Right atrium auricular region (tissue), 2 donors: ENCODE measurements at places on chromosomes 12 and 14. TPM values are rescaled to one million over a fixed set of nuclear protein-coding genes. Genes with fewer than 3 reads are reported as not detected.

DNA sequence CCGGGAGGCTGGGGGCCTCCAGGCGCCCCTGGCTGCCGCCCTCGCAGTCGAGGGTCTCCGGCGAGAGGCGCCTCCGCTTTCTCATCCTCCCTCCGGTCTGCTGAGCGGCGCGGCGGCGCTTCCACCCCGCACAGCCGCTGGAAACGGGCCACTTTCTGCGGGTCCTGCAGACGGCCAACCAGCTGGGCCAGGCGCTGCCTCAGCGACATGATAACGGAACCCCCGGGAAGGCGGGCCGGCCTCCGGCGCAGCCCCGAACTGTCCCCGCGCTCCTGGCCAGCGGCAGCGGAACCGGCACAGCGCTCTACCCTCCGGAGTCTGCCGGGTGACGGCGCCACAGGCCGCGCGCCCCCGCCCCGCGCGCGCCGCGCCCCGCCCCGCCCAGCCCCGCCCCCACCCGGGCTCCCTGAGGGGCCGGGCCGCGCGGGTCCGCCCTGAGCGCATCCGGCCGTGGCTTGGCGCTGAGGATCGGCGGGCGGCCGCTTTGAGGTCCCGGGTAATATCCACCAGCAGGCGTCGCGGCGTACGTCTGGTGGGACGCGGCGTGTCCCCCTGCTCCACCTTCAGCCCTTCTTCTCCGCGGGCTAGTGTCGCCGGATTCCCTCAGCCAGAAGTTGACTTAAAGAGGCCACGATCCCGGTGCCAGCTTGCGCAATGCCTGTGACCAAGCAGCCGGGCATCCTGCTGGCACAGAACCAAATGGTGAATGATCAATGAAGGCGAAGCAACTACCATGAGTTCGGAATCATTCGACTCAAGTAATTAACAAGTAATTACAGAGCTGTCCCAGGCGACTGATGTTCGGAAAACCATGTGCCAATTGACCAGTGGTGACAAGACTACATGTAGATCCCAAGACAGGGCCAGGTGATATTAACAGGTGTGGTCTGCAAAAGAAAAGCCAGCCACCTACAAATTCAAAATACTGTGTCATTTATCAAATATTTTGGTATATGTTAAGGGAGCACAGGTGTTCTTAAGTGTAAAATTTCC lies at the start of gene SGPP1:
Gene SGPP1 (minus strand): TSS at position 330 of the 993 bp plus-strand sequence. CDS start 121 bp downstream, at position 209.
- H3K27me3 ChIP-seq, result no peaks in the 10 kb centered on the region
- H3K4me3 ChIP-seq, result peak within 1 kb of the TSS; percentile 97
- H3K4me1 ChIP-seq, result peaks cover 24% of the 10 kb centered on the region
- peak within 1 kb of the TSS; percentile 90 for H3K27ac ChIP-seq

GRCh38 chr12:92668739-92669138 lies 34.0 kb upstream of the PLEKHG7 start:
- H3K27me3 ChIP-seq, result no peaks in the 10 kb centered on the region
- no peak for DNase-seq
- H3K4me3 ChIP-seq, result no peak overlapping the region
- no peak overlapping the region for H3K27ac ChIP-seq

DNA sequence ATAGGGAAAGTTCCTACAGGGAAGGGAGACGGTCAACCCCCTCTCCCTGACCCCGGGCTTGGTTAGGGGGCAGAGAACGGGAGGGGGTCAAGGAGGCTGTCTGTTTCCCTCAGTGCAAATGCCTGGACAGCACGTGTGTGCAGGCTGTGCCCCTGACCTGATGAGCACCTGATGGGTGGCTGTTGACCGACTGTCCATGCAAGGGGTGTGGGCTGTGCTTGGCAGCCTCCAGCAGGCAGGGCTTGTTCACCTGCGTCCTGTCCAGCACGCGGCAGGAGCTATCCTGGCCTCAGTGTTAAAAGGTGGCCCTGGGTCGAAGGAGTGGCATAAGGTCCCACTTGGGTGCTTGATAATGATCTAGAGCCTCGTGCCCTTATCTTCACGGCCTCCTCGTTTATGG lies 221.0 kb downstream of the CACNA1C start:
- no peaks in the 10 kb centered on the region for H3K36me3 ChIP-seq
- no peaks in the 10 kb centered on the region for H3K4me1 ChIP-seq
- H3K27ac ChIP-seq, result peak overlapping the region; percentile 54
- no peak for DNase-seq

DNA sequence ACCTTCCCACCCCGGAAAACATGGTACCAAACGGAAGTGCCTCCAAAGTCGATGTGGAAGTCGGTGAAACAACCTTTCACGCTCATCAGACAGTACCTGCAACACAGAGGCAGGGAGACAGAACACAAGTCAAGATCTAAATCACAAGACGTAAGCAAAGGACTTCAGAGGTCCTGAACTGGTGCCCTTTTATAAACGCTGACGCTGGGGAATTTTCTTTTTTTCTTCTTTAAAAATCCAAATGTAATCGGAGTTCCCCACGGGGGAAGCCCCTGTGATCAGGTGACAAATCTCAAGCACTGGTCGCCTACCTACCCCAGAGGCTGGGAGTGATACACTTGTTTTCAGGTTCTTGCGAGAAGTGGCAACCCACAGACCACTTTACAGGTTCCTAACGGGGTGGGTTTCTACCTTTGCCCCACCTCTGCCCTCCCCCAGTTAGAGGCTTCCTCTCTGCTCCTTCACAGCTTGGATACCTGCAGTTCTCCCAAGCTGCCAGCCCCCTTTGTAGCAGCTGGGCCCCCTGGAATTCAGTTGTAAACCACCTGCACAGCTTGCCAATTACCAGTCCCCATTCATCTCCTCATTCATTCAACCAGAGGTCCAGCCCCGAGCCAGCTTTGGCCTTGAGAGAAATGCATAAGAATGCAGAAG lies 46.2 kb downstream of the KDM2B start:
- H3K4me3 ChIP-seq, result no peak overlapping the region
- H3K4me1 ChIP-seq, result no peaks in the 10 kb centered on the region
- H3K36me3 ChIP-seq, result no peaks in the 10 kb centered on the region
- no peaks in the 10 kb centered on the region for H3K27me3 ChIP-seq
- DNase-seq, result no peak

DNA sequence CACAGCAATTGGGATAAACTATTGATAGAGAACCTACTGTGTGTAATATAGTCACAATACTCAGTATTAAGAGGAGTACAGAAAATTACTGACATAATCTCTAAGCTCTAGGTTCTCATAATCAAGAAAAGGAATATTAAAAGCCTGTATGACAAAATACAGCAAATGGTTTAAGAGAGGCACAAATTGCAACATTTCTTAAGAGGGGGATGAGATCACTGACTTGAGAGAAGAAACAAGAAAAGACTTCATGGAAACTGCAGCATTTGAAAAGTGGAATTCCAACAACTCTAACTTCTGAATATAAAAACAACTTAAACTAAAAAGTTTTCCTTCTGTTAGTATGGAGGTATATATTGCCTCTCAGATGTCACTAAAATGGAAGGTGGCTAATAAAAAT lies 89.7 kb downstream of the NUMB start:
- no peak for DNase-seq
- H3K27ac ChIP-seq, result no peak overlapping the region
- H3K4me3 ChIP-seq, result no peak overlapping the region
- no peaks in the 10 kb centered on the region for H3K4me1 ChIP-seq
- H3K27me3 ChIP-seq, result no peaks in the 10 kb centered on the region
- no peaks in the 10 kb centered on the region for H3K36me3 ChIP-seq

- H3K4me3 ChIP-seq, result no peak overlapping the region
- H3K27ac ChIP-seq, result no peak overlapping the region
- H3K4me1 ChIP-seq, result peaks cover 4% of the 10 kb centered on the region
- H3K36me3 ChIP-seq, result no peaks in the 10 kb centered on the region
Measured at GRCh38 chr12:66008985-66009384, 121.6 kb downstream of the LLPH start.

DNA sequence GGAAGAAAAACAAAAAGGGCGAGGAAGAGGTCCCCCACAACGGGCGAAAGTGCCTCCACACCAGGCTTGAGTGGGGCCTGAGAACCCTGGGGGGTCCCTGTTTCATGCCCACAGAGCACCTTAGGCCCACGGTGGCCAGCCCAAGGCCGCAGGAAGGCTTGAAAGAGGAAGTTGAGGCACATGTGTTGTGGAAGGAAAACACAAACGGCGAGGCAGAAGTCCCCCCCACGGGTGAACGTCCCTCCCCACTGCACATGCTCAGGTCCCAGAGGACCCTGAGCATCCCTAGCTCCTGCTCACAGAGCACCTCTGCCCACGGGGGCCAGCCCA lies 371.5 kb downstream of the ALG10 start:
- H3K4me3 ChIP-seq, result no peak overlapping the region
- no peaks in the 10 kb centered on the region for H3K36me3 ChIP-seq
- H3K27me3 ChIP-seq, result no peaks in the 10 kb centered on the region
- no peaks in the 10 kb centered on the region for H3K4me1 ChIP-seq
- DNase-seq, result no peak

Gene MYH6
- total RNA-seq, result 8,253 TPM

Gene PLEK2
- total RNA-seq, result 2.1 TPM

DNA sequence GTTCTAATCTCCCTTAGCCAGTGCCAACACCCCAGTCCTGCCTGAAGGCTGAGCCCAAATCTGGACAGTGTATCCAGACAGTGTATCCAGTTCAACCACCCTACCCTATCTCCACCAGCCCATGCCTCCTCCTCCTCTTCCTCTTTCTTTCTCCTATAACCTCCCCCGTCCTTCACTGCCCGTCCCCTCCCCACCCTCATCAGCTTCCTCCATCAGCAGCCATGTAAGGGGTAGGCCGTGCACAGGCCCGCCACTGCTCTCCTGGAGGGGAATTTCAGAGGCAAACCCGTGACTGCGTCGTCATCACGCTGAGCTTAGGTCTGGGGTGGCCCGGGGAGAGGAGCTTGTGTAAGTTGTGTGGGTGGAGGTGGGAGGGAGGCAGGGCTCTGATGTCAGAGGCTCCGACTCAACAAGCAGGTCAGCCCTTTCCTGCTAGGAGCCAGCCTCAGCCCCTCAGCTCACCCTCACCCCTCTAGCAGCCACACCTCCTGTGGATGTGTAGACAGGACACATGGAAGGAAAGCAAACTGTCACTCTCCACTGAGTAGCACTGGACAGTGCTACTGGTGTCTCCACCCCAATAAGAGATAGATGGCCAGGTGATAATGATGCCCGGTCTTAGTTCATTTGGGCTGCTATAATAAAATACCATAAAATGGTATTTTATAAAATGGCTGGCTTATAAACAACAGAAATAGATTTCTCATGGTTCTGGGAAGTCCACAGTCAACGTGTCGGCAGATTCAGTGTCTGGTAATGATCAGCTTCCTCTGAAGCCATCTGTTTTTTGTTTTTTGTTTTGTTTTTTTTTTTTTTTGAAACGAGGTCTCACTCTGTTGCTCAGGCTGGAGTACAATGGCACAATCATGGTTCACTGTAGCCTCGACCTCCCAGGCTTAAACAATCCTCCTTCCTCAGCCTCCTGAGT lies 50.5 kb downstream of the IRF2BPL start:
- H3K4me1 ChIP-seq, result no peaks in the 10 kb centered on the region
- no peak overlapping the region for H3K4me3 ChIP-seq
- H3K27me3 ChIP-seq, result no peaks in the 10 kb centered on the region

- H3K27me3 ChIP-seq, result no peaks in the 10 kb centered on the region
- peaks cover 13% of the 10 kb centered on the region for H3K4me1 ChIP-seq
- no peak within 1 kb of the TSS for H3K4me3 ChIP-seq
- DNase-seq, result no peak
- H3K27ac ChIP-seq, result no peak within 1 kb of the TSS
- no peaks in the 10 kb centered on the region for H3K36me3 ChIP-seq
Measured at GRCh38 chr12:57454566-57455373, at the start of gene INHBE. TSS of gene INHBE (plus strand) at chr12:57455307. CDS start at chr12:57455537, 230 bp downstream.

Gene TEAD4
- total RNA-seq, result 41.5 TPM

Gene OR10G3
- total RNA-seq, result not detected

- DNase-seq, result no peak
- H3K4me3 ChIP-seq, result no peak overlapping the region
- no peaks in the 10 kb centered on the region for H3K4me1 ChIP-seq
- no peak overlapping the region for H3K27ac ChIP-seq
- H3K36me3 ChIP-seq, result no peaks in the 10 kb centered on the region
- H3K27me3 ChIP-seq, result no peaks in the 10 kb centered on the region
Measured at GRCh38 chr14:61308198-61308597, 13.2 kb upstream of the PRKCH start.

DNA sequence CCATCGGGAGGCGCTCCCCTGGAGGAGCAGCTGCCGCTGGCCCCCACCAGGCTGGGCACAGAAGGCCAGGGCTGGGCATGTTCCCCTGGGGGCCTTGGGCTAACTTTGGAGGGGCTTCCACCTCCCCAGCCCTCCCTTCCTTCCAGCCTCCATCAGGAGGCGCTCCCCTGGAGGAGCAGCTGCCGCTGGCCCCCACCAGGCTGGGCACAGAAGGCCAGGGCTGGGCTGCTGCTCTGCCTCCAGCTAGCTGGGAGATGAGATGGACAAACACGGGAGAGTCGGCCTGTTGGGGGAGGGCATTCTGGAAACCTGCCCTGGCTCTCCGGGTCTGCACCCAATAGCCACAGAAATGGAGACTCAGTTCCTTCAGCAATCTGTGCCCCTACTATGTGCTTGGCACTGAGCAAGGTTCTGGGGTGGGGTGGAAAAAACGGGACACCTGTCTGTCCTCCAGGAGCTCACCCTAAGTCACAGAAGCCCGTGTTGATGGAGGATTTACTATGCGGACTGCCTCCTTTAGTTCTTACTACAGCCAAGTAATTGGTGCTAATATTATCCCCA lies 39.0 kb upstream of the CORO1C start:
- no peaks in the 10 kb centered on the region for H3K27me3 ChIP-seq
- H3K4me3 ChIP-seq, result no peak overlapping the region
- H3K4me1 ChIP-seq, result no peaks in the 10 kb centered on the region
- no peaks in the 10 kb centered on the region for H3K36me3 ChIP-seq

GRCh38 chr12:67939611-67940010 lies 49.6 kb upstream of the IFNG-AS1 start:
- H3K36me3 ChIP-seq, result no peaks in the 10 kb centered on the region
- H3K4me1 ChIP-seq, result peaks cover 31% of the 10 kb centered on the region
- H3K27ac ChIP-seq, result peak overlapping the region; percentile 64
- H3K4me3 ChIP-seq, result no peak overlapping the region

DNA sequence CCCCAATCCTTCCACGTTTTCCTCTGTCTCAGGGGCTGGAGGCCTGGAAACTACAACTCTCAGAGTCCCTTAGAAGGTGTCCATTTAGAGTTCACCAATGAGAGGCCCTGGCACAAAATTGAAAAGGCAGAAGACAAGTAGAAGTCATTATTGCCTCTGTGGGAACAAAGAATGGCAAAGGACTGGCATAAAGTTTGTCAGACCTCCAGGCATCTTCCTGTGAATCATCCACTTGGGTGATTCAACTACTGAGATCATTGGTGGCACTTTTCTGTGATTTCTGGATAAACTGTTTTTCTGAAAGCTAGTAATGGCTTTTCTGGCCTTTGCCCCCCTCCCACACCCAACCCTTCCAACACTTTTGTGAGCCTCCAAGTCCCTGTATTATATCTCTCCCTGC lies 42.6 kb upstream of the C12orf42 start:
- no peak for DNase-seq
- no peaks in the 10 kb centered on the region for H3K4me1 ChIP-seq
- H3K27ac ChIP-seq, result no peak overlapping the region
- no peak overlapping the region for H3K4me3 ChIP-seq

Gene MIP
- total RNA-seq, result not detected

GRCh38 chr12:81758421-81759189 lies 545 bp downstream of the PPFIA2 start:
- H3K4me1 ChIP-seq, result peaks cover 16% of the 10 kb centered on the region
- H3K36me3 ChIP-seq, result no peaks in the 10 kb centered on the region
- DNase-seq, result no peak
